Dermis microvascular lymphatic vessel endothelial cell (primary cell): ENCODE measurements at places on chromosomes 5 and 9. TPM values are rescaled to one million over a fixed set of nuclear protein-coding genes. Genes with fewer than 3 reads are reported as not detected.

PCDHGA2 gene
- 0.39 and 1.1 TPM in 2 replicates for total RNA-seq

FAM78A gene
- 3.3 and 4.0 TPM in 2 replicates for total RNA-seq

ORM2 gene
- total RNA-seq = not detected in 2 replicates

EPB41L4A gene
- 17.8 and 27.6 TPM in 2 replicates for total RNA-seq

S100Z gene
- total RNA-seq = not detected in 2 replicates

ARL14EPL gene
- under 0.01 and 0.13 TPM in 2 replicates for total RNA-seq

FST gene
- 3.2 and 19.6 TPM in 2 replicates for total RNA-seq

SEMA5A gene
- total RNA-seq = under 0.01 and 0.13 TPM in 2 replicates

FOXD4L3 gene
- under 0.01 TPM in 1 of 2 replicates, not detected in the other for total RNA-seq

LCN12 gene
- total RNA-seq = not detected in 2 replicates
